Activated gamma-delta T cell treated with Interleukin-2 at 50 U/mL for 16 hours (primary cell): ENCODE measurements at places on chromosomes 7 and 10.
A peak's percentile ranks its signal among the peaks of the same experiment; 100 is the strongest.

GRCh38 chr7:32259931-32260596, 189.9 kb upstream of the PDE1C start:
- no peak for DNase-seq

GRCh38 chr10:96846395-96846794, 14.3 kb downstream of the LCOR start:
- DNase-seq = no peak

GRCh38 chr10:124539935-124540641, 78.5 kb downstream of the LHPP start:
- peak; percentile 70 for DNase-seq

DNA sequence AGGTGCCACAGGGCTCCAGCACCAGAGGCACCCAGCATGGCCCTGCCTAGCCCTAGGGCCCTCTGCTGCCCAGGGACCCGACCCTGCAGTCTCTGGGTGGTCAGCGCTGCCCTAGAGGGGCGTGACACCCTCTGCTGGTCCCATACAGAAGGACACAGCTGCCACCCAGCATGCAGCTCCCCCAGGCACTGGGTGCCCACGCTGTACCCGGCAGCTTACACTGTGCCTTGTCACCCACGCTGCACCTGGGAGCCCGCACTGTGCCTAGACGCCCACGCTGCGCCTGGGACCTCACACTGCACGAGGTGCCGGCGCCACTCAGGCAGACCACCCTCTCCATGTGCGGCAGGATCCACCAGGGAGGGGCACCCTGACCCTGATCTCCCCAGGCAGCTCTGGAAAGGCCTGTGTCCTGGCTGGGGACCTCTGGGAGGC, 55.2 kb downstream of the PWWP2B start:
- DNase-seq = no peak

GRCh38 chr7:135601182-135601581, 43.5 kb downstream of the NUP205 start:
- no peak for DNase-seq

GRCh38 chr10:74958316-74958715, 131.9 kb downstream of the KAT6B start:
- no peak for DNase-seq

- no peak for DNase-seq
These were observed 11.6 kb downstream of the ATP6V0E2 start for GRCh38 chr7:149885191-149886017.

- DNase-seq = no peak
These were observed 243.8 kb downstream of the MTERF1 start for GRCh38 chr7:91636728-91637127.

GRCh38 chr10:101388676-101389276, 34.8 kb downstream of the BTRC start:
- no peak for DNase-seq

- DNase-seq = no peak
These were observed 43.7 kb downstream of the OSBPL3 start for GRCh38 chr7:24936121-24936824.

- DNase-seq = no peak
These were observed 90.3 kb upstream of the NPS start for GRCh38 chr10:127458829-127459228.

- DNase-seq = no peak
These were observed 786 bp upstream of the AKR1C4 start for GRCh38 chr10:5195727-5196374.

DNA sequence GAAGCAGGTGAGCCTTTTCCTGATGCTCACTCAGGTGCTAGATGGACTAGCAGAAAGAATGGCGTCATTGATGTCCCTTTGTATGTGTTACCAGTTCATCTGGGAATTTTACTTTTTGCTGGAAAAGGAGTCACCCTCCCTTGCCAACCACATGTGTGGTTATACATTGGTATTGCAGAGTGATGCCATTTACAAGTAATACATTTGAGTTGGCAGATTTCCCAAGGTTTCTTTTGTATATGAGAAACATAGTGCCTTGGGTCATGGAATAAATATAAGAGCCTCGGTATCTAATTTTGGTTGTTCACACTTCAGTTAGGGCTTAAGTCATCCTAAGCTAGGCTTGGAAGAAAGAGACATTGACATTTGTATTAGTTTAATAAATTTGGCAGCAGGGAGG, 10.4 kb upstream of the ATXN7L1 start:
- DNase-seq = no peak

DNA sequence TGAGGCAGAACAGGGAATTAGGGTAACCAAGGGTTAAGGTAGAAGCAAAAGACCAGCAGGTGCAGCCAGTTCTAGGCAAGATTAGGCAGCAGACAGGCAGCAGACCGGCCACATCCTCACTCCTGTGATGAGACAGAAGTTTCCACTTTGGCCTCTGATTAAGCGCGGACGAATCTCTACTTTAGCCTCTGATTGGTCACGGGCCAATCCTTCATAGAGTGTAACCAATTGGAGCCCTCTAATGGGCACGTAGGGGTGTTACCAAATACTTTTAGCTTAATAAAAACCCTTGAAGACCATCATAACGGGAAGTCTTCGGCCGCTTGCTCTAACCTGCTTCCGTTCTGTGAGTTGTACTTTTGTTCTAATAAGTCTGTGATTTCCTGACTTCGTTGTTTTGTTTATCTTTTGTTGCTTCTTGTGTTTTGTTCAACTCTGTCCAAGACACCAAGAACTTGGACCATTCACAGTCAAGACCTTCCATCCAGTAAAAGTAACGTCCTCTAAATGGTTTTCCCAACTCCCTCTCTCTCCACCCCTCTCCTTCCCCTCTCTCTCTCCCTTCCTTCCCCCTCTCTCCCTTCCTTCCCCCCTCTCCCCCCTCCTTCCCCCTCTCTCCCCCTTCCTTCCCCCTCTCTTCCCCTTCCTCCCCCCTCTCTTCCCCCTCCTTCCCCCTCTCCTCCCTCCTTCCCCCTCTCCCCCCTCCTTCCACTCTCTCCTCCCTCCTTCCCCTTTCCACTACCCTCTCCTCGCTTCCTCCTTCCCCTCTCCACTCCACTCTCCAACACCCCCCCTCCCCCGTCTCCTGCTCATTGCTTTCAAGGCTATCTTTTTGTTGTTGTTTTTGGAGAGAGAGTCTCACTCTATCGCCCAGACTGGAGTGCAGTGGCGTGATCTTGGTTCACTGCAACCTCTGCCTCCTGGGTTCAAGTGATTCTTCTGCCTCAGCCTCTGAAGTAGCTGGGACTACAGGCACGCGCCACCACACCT, 13.2 kb upstream of the MALSU1 start:
- DNase-seq = no peak

DNA sequence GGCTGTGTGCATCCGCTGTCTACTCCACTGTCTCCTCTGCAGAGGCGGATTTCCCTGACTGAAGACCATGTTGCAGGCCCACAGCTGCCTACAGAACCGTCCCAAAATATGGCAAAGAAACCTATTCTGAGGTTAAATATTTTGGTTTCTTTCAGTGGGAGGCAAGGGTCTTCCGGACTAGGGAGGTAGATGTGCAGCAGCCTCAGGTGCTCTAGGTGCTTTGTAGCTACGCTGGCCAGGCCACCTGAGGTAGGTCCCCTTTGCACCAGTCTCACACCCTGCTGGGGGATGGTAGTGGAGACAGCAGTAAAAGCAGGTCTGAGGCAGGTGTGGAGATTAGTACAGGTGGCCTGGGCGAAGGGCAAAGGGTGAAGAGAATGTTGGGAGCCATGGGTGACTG, 8.2 kb upstream of the PILRB start:
- DNase-seq = no peak

DNA sequence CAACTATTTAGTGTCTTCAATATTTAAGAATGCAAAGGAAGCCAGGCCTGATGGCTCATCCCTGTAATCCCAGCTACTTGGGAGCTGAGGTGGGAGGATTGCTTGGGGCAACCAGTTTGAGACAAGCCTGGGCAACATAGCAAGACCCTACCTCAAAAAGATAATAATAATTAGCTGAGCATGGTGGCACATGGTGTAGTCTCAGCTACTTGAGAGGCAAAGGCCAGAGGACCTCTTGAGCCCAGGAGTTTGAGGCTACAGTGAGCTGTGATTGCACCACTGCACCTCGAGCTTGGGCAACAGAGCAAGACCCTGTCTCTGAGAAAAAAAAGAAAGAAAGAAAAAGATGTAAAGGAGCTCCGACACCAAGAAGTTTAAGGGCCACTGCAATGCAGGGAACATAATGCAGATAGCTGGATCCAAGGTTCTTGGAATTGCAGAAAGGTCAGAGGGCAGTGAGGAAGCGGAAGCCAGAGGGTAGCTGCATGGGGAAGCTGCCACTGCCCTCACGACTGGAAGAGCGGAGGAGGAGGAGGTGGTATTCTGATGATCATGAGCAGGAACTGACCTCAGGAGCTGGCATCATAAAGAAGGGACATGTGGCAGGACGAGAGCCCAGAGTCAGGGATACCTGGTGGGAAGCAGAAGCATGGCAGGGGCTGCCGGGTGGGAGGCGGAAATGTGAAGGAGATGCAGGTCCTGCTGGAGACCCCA, 60.2 kb upstream of the PODXL start:
- no peak for DNase-seq

GRCh38 chr10:78301891-78302738, 268.5 kb downstream of the RPS24 start:
- DNase-seq = no peak
